ENCODE measurements at places on chromosomes 4 and X.

GRCh38 chr4:74615411-74615810, 170.5 kb downstream of the AREG start:
- no peak for DNase-seq

DNA sequence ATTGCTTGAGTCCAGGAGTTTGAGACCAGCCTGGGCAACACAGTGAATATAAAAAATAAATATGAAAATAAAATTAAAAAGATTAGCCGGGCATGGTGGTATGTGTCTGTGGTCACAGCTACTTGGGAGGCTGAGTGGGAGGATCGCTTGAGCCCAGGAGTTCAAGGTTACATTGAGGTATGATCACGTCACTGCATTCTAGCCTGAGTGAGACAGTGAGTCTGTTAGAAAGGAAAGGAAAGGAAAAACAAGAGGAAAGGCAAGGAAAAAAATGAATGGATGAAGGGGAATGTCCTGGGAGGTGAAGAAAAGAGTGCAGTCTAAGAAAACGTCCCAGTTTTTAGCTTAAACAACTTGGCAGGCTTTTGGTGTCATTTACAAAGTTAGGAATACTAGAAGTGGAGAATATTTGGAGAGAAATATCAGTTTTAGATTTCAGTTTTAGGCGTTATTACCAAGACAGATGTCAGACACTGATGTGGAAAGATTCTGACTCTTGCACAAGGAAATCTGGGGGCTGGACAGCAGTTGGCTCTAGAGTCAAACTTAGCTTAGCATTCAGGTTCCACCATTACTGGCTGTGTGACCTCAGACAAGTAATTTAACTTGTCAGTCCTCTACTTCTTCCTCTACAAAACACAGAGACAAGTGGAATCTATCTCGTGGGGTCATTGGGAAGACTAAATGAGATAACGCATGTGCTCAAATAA, 139.0 kb downstream of the TSPAN5 start:
- DNase-seq = no peak

- DNase-seq = no peak
Observed at GRCh38 chrX:10725071-10725470, 104.7 kb upstream of the MID1 start.

DNA sequence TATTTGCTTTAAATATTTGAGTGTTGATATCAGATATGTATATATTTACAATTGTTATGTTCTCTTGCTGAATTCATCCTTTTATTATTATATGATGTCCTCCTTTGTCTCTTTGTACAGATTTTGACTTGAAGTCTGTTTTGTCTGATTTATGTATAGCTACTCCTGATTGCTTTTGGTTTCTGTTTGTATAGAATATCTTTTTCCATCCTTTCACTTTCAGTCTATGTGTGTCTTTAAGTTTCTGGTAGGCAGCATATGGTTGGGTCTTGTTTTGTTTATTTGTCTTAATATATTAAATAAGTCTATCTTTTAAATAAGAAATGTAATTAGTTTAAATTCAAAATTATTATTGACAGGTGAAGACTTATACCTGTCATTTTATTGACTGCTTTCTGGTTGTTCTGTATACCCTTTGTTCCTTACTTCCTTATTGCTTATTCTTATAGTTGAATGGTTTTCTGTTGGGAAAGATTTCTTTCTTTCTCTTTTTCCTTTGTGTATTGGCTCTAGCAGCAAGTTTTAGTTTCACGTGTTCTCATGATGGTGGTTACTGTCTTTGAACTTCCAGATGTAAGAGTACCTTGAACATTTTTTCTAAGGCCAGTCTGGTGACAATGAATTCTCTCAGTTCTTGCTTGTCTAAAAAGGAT, 31.1 kb downstream of the RAB28 start:
- no peak for DNase-seq

GRCh38 chrX:101377547-101377946, 8.4 kb downstream of the BTK start:
- no peak for DNase-seq

DNA sequence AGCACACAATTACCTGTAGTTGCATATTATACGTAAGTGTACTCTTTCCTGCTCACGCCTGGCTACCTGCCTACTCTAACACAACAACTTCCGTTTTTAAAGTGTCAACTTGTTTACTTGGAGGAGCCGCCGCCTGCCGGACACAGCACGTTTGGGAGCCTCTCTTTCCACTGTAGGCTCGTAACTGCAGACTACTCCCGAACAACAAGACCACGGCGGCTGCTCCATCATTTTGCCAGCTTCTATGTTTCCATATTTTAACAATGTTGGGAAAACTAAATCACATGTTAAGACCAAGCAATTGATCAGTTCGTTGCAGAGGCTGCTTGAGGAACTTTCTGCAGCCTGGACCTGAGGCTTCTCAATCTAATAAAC, 841 bp downstream of the MTNR1A start:
- no peak for DNase-seq

Measured in keratinocyte (primary cell).